Sciatic nerve (tissue), 2 donors: ENCODE measurements at places on chromosomes 7 and 10. TPM values are rescaled to one million over a fixed set of nuclear protein-coding genes. Genes with fewer than 3 reads are reported as not detected.

The ADCYAP1R1 gene
- 9.1 TPM for total RNA-seq

The CPN1 gene
- not detected for total RNA-seq

The HOXA10 gene
- total RNA-seq: 11.2 TPM

The APBB1IP gene
- 17.0 TPM for total RNA-seq

The OGDHL gene
- not detected for total RNA-seq

The EBLN1 gene
- total RNA-seq: not detected

The GPR15LG gene
- total RNA-seq: not detected

The ST8SIA6 gene
- 2.5 TPM for total RNA-seq

The ELAPOR2 gene
- total RNA-seq: 18.3 TPM

The SSC4D gene
- 0.58 TPM for total RNA-seq

The PAX4 gene
- not detected for total RNA-seq

The AKR1C8 gene
- total RNA-seq: 0.94 TPM

The MEIG1 gene
- not detected for total RNA-seq

The PRKAR1B gene
- total RNA-seq: 11.1 TPM

The OR2A42 gene
- total RNA-seq: 0.27 TPM

The PNLIPRP1 gene
- total RNA-seq: 1.2 TPM

The NOM1 gene
- total RNA-seq: 19.3 TPM

The CRYGN gene
- total RNA-seq: 3.9 TPM

The ZNF479 gene
- total RNA-seq: not detected

The HMX3 gene
- not detected for total RNA-seq
